ENCODE measurements at places on chromosomes 13 and 19.

GRCh38 chr19:20028611-20029010 is 10.7 kb downstream of the ZNF682 start:
- DNase-seq: no peak

DNA sequence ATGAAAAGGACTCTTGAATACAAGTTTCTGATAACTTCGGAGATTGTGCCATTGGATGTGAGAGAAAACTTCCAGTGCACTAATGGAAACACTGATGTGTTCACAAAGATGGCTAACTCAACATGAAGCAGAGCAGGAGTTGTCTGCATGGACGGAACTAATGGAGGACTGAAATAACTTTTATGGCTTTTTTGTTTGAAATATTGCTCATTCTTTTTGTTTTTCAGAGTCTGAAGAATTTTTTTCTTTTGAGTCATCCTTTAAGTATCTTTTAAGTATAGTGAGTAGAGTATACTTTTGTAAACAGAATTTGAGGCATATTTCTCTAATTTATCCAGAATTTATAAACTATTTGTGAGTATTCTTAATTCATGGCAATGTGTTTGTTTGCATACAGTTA is 25.7 kb downstream of the CRYL1 start:
- no peak for DNase-seq

DNA sequence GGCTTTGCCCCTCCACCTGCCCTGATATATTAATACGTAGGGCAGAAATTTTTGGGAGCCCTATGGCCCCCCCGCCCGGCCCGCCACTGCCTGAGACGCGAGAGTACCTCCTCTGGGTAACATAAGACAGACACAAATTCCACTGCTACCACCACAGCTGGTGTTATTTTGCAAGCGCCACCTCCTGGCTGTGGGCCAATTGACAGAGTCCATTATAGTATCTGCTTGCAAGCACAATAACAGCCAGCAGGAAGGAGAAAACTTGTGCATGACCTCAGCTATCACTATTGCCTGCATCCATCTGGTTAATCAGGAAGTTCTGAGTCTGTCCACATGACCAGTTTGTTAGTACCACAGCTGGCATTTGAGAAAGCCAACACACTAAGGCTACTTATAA is 25.3 kb upstream of the OR10H2 start:
- no peak for DNase-seq

GRCh38 chr19:42322305-42322704 is 3.1 kb upstream of the MEGF8 start:
- no peak for DNase-seq

DNA sequence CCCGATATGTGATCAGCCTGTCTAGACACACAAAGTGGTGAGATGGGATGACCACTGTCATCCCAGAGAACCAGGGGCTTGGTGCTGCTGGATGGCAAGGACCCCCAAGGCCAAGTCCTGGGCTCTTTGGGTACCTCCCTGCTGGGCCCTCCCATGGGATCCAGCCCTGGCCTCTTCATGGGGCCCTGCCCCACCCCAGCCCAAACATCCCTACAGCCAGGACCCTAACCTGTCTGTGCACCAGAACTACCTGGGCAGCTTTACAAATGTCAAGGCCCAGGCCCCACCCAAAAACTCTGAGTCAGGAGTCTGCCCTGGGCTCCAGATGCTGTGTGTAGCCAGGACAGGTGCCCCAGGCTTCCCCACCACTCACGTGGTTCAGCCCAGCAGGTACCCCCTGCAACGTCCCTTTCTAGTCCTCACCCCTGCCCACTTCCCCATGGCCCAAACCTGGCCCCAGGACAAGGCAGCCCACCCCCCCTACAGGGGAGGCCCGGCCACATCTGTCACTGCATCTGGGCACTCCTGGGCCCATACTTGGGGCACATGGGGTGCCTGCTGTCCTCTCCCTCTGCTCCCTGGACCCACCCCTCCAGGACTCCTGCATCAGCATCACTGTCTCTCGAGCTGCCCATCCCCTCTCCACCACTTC is 233.5 kb downstream of the TUBA3C start:
- no peak for DNase-seq

GRCh38 chr19:32101206-32101605 is 244.2 kb upstream of the ZNF507 start:
- no peak for DNase-seq

DNA sequence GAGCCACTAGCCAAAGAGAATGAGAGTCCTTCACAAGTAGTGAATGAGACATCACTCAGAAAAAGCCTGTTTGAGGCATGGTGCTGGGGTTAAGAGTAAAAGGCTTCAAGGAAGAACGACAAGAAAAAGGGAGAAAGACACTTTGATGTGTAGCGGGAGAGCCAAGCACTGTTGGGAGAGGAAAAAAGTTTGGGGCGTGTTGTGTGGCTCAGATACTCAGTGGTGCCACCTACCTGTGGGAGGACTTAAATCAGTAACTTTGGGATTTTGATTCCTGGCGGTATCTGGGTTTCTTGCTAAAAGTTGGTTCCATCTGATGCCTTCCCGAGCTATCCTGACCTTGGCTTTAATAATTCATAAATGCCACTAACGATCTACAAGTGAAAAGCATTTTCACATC is 12.3 kb downstream of the ELSPBP1 start:
- DNase-seq: no peak

- no peak for DNase-seq
These were observed 19.0 kb downstream of the AKT2 start for GRCh38 chr19:40266119-40266518.

DNA sequence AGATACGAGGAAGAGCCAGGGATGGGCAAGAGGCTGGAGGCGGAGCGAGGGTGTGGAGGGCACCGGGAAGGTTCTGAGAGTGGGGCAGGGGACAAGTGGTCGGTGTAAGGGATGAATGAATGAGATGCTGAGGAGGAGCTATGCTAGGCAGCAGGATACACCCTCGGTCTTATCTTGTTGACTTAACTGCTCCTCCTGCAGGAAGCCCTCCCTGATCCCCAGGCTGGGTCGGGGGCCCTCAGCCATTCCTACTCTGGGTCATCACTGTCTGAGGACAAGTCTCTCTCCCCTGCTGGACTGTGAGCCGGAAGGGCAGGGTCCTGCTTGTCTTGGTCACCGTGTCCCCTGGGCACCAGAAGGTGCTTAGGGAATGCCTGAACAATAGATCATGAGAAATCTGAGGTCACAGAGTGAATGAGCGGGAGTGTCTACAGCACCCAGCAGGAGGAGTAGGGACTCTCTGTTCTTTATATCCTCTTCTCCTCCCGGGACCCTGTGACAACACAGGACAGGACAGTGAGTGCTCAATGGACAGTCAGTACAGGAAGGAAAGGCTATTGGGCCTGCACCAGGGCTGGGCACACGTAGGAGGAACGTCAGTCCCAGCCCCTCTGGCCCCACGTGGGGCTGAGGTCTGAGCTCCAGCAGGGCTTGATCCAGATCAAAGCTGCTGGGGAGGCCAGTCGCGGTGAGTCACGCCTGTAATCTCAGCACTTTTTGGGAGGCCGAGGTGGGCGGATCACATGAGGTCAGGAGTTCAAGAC is 6.5 kb downstream of the NKPD1 start:
- no peak for DNase-seq

DNA sequence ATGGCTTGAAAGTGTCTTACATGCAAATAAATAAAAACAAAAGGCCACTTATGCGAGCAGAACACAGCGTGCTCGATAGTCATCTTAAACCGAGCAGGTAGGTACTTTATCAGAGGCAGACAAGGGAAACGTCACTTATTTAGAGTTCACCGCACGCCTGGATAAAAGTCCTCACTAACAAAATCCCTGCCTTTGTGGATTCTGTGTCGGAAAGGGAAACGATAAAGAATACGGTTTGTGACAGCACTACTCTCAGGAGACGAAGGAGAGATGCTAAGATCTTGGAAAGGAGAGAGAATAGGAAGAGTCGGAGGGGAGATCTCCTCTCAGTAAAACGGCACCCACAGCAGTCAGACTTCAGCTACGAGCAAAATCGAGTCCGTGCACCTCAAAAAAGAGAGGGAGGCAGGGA is 581 bp downstream of the RCBTB1 start:
- DNase-seq: no peak

Measured in stimulated activated CD8-positive, alpha-beta memory T cell treated with anti-CD3 and anti-CD28 coated beads, Interleukin-12 subunit alpha, Interleukin-12 subunit beta, amount 100 ng/mL, for 4 hours (primary cell).